ENCODE measurements at places on chromosomes 6 and 20. TPM values are rescaled to one million over a fixed set of nuclear protein-coding genes. Genes with fewer than 3 reads are reported as not detected.

The SRSF6 gene
- total RNA-seq: 58.4 TPM

The PDE10A gene
- total RNA-seq: 16.8 TPM

The CLVS2 gene
- total RNA-seq: not detected

DNA sequence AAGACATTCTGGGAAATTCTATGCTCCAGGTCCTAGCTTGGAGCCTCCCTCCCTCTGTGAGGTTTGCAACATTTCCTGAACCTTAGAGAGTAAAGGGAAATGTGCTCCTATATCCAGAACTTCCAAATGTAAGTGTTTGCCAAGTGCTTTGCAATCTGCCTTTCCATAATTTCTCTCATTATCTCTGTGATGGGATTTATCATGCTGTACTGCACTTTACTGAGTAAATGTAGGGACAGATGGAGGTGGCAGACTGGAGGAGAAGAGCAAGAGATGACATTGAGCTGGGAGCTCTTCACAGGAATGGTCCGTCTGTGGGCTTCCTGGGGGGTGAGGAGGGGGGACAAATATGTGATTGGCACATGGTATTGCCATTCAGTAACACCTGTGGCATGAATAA lies 184.3 kb downstream of the SOX4 start:
- DNase-seq: no peak

GRCh38 chr6:170180671-170181337 lies 110.1 kb downstream of the DLL1 start:
- DNase-seq: no peak

The PSORS1C2 gene
- not detected for total RNA-seq

DNA sequence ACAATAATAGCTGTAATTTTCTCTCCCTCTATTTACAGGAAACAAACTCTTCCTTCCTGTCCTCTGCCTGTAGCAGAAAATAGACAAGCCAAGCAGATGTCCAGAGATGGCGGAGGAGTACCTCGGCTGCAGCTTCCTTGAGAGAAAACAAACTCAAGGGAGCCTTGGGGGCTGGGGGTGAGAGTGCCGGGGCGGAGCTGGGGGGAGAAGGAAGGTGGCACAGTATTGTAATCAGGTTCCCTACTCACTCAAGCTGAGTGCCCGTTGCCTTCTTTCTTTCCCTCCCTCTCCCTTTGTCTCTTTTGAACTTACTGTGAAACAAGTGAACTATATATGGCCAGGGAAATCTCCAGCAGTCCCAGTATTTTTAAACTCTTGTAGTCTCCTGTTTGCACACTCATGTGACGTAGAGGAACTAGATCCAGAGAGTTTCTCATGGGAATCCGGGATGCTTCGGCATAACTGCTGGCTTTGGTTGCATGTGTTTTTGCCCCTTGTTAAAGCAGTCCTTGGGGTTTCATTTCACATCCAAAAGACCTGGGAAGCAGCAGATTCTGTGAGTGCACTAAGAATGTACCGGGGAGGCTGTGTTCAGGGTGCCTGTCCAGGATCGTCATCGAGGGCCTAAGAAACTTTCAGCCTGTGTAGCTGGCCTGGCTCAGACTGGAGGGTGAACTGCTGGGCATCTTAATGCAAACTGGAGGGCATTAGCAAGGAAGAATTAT lies 44.6 kb upstream of the HDDC2 start:
- no peak for DNase-seq

GRCh38 chr6:131773284-131773950 lies 34.4 kb upstream of the ENPP1 start:
- DNase-seq: no peak

- no peak for DNase-seq
These were observed 166.5 kb downstream of the TFAP2A start for GRCh38 chr6:10248378-10248843.

DNA sequence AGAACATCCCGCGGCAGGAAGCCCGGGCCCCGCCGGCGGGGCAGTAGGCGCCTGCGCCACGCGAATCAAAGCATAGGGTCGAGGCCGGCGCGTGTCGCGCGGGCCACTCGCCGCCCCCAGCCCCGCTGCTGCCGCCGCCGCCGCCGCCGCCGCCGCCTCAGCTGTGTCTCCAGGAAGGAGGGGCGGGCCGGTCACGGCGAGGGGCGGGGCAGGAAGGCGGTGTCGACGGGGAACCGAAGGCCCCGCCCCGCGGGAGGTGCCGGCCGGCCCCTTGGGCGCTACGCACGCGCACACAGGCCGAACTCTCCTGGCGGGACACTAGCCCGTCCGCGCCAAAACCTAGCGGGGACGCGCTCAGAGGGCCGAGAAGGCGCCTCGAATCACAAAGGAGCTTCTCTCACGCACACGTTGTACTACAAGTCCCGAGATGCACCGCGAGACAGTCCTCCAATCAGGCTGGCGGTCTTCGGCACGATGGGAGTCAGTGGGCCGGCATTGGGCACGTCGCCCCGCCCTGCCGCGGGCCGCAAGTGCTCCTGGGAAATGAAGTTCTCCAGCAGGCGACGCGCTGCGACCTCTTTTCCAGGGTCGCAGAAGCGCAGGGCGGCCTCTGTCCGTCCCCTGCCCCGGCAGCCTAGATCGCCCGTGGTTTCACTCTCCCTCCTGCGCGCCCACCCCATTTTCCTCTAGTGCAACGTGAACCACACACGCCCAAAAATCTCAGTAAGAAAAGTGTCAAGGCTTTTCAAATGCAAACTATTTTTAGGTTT lies at the start of gene RALGAPA2:
Gene RALGAPA2 (minus strand): TSS at position 171 of the 770 bp plus-strand sequence. CDS start 164 bp downstream, at position 7.
- peak; percentile 99 for DNase-seq

GRCh38 chr6:151389618-151390275 lies 1.6 kb downstream of the ZBTB2 start:
- DNase-seq: peak; percentile 69

GRCh38 chr6:138229072-138229471 lies 10.8 kb upstream of the PBOV1 start:
- no peak for DNase-seq

GRCh38 chr20:5470943-5471342 lies 154.2 kb upstream of the PROKR2 start:
- no peak for DNase-seq

DNA sequence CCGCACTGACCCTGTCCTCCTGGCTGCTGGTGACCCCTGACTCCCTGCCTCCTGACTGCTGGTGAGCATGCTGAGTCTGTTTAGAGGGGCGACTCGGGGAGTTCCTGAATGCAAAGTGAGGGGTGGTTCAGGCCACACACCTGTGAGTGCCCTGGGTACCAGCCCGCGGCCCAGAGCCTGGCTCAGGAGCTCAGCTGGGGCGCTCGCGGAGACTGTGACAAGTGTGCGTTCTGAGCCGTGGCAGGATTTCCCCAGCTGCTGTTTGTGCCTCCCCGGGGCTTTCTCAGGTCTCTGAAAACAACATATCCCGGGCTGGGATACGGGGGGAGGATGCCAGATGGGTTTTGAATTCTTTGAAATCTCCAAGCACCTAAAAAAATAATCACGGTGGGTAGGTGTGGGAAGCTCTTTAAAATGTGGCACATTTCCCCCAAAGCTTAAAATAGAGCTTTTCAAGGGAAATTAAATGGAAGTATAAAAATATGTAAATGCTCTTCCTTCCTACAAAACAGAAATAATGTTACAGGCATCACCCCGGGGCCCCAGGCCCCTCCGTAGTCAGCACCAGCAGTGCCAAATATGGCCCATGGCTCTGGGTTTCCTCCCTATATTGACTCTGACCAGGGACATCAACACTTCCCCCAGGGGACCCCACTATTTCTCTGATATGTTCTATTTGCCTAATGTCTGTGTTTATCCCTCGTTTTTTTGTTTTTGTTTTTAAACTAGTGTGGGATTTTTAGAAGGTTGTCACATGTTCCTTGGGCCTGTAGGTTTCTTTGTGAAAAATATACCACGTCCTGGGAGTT lies 49.9 kb upstream of the TAGAP start:
- no peak for DNase-seq

DNA sequence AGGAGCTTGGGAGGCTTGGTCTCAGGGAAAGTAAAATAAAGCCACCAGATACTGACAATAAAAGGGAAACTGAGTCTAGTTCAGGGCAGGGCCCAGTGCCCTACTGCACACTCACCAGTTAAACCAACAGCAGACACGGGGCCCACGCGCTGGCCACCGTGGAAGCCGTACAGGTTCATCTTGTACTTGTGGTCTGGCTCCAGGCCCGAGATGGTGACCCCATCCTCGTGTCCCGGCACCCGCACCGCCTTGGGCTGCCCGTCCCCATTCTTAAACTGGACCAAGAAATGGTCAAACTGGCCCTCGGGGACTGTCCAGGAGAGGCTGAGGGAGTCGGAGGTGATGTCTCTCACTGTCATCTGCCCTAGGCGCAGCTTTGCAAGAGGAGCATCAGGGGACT lies 26.5 kb downstream of the CYP21A2 start:
- DNase-seq: no peak

DNA sequence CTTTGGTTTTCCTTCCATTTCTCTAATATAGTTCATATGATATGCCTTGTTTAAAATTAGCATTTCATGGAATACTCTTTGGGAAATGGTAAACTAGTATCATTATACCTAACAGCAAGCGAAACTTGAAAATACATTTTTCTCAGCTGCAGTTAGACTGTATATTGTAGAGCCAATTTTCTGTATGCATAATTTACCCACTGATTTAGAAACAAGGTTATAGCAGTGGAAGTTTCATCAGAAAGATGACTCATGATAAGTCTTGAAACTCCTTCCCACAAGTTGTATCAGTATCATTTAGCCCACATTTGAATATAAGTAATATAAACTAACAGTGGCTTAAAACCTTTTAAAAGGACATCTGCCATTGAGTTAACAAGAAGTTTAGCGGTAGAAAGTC lies 164.8 kb upstream of the BMP5 start:
- DNase-seq: no peak

DNA sequence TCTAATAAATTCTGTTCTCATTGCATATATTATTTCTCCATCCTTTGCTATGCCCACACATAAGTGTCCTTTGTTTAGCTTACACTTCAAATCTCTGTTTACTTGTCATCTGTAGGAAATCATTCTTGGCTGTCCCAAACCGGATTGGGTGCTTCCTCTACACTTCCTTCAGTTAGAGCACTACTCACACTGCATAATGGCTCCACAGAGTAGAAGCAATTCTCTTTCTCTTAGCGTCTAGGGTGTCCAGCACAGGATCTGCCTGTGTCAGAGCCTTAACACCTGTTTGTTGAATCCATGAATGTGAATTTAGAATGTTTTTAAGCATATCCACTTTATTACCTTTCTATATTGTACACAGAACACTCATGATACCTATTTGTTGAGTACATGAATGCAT lies 87.0 kb upstream of the BMP2 start:
- no peak for DNase-seq

The SYTL3 gene
- 1.8 TPM for total RNA-seq

The BFSP1 gene
- total RNA-seq: 0.52 TPM

All from body of pancreas (tissue), 4 donors.